Osteoblast (primary cell): ENCODE measurements at places on chromosomes 16 and 17. TPM values are rescaled to one million over a fixed set of nuclear protein-coding genes. Genes with fewer than 3 reads are reported as not detected.

KRTAP4-2 gene
- not detected in 2 replicates for total RNA-seq

DNA sequence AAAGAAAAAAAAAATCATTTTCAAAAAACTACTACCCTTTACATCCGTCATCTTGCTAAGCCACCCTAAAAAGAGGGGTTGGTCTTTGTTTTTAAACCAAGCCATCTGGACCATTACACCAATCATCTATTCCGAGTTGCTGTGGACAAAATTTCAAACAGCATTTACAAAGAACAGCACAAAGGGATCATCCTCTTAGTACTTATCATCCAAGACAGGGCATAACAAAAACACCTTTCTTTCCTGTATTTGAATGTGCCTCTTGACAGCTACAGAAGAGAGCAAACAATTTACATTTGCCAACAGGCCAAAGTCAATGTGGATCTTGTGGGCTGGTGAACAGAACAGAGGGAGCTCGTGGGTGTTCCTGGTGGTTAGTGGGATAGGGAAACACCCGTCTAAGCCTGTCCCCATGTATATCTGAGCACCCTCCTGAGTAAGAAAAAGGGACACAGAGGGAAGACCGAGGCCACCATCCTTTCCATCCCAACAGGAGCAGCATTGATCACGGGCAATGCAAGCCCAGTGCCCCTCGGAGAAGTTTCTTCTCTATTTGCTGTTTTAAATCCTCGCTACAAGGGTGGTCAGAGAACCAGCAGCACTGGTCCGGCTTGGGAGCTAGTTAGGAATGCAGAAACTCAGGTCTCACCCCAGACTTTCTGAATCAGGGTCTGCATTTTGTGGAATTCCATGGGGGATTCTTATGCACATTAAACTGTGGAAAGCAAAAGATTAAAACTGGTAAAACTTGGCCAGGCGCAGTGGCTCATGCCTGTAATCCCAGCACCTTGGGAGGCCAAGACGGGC lies 1.9 kb downstream of the SLC39A11 start:
- peaks cover 9% of the 10 kb centered on the region for H3K36me3 ChIP-seq
- H3K27ac ChIP-seq = no peak overlapping the region
- H3K4me1 ChIP-seq = peaks cover 11% of the 10 kb centered on the region
- DNase-seq = peak; percentile 55

CLEC18A gene
- total RNA-seq = 0.29 and 1.1 TPM in 2 replicates

DNA sequence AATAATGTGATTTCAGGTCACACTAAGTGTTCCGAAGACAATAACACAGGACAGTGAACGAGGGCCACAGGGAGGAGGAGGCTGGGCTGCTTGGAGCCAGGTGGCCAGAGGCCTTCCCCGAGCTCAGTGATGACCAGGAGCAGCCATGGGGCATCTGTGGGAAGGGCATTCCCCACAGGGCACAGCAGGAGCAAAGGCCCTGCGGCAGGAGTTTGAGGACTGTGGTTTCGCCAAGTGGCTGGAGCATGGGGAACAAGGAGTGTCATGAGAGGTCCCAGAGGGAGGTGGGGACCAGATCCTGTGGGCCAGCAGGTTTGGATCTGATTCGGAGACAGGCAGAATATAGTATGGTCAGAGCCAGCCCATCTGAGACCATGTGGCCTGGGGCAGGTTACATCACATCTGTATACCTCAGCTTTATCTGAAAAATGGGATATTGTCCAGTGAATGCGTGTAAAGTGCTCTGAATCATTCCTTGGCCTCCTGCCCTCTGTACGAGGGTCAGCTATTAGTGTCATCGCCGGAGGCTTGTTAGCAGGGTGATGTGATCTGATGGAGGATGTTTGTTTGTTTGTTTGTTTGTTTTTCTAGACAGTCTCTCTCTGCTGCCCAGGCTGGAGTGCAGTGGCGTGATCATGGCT lies 176.8 kb downstream of the KATNIP start:
- no peak for DNase-seq
- no peaks in the 10 kb centered on the region for H3K27me3 ChIP-seq
- no peak overlapping the region for H3K4me3 ChIP-seq
- H3K27ac ChIP-seq = no peak overlapping the region

- H3K4me3 ChIP-seq = no peak overlapping the region
- no peak for DNase-seq
- no peak overlapping the region for H3K27ac ChIP-seq
- no peaks in the 10 kb centered on the region for H3K27me3 ChIP-seq
- peaks cover 10% of the 10 kb centered on the region for H3K4me1 ChIP-seq
- H3K36me3 ChIP-seq = no peaks in the 10 kb centered on the region
Observed at GRCh38 chr17:82957961-82958561, 118.2 kb upstream of the ZNF750 start.

DNA sequence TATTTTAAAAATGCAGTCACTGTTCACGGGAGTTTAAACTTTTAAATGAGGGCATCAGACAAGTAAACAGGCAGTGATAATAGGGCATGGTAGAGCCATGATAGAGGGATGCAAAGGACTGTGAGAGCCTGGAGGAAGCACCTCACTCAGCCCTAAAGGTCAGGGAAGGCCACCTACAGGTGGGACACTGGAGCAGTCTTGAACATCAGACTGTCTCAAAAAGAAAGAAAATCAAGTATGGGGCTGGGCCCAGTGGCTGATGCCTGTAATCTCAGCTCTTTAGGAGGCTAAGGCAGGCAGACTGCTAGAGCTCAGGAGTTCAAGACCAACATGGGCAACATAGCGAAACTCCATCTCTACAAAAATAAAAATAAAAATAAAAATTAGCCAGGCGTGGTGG lies 31.0 kb upstream of the DHRS7B start:
- no peaks in the 10 kb centered on the region for H3K36me3 ChIP-seq
- H3K4me1 ChIP-seq = peaks cover 5% of the 10 kb centered on the region
- no peak overlapping the region for H3K4me3 ChIP-seq
- H3K27me3 ChIP-seq = no peaks in the 10 kb centered on the region
- no peak overlapping the region for H3K27ac ChIP-seq

GRCh38 chr17:57289613-57290012 lies 33.3 kb downstream of the MSI2 start:
- no peaks in the 10 kb centered on the region for H3K36me3 ChIP-seq
- H3K4me3 ChIP-seq = no peak overlapping the region
- no peak for DNase-seq
- H3K27ac ChIP-seq = no peak overlapping the region
- no peaks in the 10 kb centered on the region for H3K4me1 ChIP-seq

- peak; percentile 71 for DNase-seq
- no peaks in the 10 kb centered on the region for H3K27me3 ChIP-seq
- no peak overlapping the region for H3K4me3 ChIP-seq
Observed at GRCh38 chr17:1434150-1434549, 21.9 kb downstream of the CRK start.

IRX5 gene
- total RNA-seq = 16.5 and 19.5 TPM in 2 replicates

TMC6 gene
- under 0.01 TPM in 1 of 2 replicates, not detected in the other for total RNA-seq

DNA sequence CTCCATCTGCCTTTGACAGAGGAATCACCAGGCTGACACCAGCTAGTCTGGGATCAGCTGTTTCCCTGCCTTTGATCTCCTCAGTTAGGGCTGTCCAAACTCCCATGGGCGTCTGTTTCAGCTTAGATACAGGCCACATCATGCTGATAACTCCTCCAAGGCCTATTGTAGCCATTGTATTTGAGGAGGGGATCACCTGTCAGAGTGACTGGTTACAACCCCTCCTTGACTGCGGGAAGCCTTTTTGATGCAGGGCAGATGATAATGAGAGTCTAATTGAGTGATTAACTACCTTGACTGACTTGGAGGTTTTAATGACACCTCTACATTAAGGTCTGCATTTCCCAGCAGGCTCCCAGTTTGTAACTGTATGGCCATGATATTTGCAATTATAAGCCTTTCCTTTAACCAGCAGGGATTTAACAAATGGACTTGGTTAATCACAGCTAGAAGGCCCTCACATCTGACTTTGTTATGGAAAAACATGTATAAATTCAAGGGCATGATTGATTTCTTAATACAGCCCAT lies 863.5 kb downstream of the KCNJ2 start:
- no peaks in the 10 kb centered on the region for H3K27me3 ChIP-seq
- H3K4me1 ChIP-seq = no peaks in the 10 kb centered on the region
- no peaks in the 10 kb centered on the region for H3K36me3 ChIP-seq
- H3K27ac ChIP-seq = no peak overlapping the region
- no peak for DNase-seq
- no peak overlapping the region for H3K4me3 ChIP-seq

DNA sequence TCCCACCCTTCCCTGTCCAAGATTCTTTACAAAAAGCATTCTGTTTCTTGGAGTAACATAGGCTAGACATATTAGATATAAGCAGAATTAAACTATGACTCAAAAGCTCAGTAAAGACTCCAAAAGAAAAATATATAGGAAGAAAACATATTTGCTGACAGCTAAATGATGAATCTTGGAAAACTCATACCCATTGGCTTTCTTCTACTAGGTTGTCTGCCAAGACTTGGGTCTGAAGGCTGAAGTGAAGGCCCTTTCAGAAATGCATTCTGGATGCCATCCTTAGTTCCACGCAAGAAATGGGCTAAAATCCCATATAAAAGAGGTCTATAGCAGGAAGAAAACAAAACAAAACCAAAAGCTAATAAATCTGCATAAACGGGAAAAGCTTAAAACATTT lies 15.1 kb downstream of the CEP20 start:
- no peak for DNase-seq
- H3K4me1 ChIP-seq = peaks cover 2% of the 10 kb centered on the region
- H3K4me3 ChIP-seq = no peak overlapping the region
- H3K27ac ChIP-seq = peak overlapping the region; percentile 12
- H3K27me3 ChIP-seq = no peaks in the 10 kb centered on the region

GRCh38 chr17:82560252-82560642 lies 40.7 kb downstream of the FOXK2 start:
- no peak overlapping the region for H3K27ac ChIP-seq
- no peaks in the 10 kb centered on the region for H3K4me1 ChIP-seq
- no peaks in the 10 kb centered on the region for H3K27me3 ChIP-seq
- peaks cover 5% of the 10 kb centered on the region for H3K36me3 ChIP-seq
- DNase-seq = peak; percentile 52
- H3K4me3 ChIP-seq = no peak overlapping the region

- peaks cover 46% of the 10 kb centered on the region for H3K27me3 ChIP-seq
- peak overlapping the region; percentile 58 for H3K4me3 ChIP-seq
- no peak overlapping the region for H3K27ac ChIP-seq
- peak; percentile 94 for DNase-seq
- no peaks in the 10 kb centered on the region for H3K36me3 ChIP-seq
Observed at GRCh38 chr17:7440834-7441195, 1.5 kb downstream of the FGF11 start.

DNA sequence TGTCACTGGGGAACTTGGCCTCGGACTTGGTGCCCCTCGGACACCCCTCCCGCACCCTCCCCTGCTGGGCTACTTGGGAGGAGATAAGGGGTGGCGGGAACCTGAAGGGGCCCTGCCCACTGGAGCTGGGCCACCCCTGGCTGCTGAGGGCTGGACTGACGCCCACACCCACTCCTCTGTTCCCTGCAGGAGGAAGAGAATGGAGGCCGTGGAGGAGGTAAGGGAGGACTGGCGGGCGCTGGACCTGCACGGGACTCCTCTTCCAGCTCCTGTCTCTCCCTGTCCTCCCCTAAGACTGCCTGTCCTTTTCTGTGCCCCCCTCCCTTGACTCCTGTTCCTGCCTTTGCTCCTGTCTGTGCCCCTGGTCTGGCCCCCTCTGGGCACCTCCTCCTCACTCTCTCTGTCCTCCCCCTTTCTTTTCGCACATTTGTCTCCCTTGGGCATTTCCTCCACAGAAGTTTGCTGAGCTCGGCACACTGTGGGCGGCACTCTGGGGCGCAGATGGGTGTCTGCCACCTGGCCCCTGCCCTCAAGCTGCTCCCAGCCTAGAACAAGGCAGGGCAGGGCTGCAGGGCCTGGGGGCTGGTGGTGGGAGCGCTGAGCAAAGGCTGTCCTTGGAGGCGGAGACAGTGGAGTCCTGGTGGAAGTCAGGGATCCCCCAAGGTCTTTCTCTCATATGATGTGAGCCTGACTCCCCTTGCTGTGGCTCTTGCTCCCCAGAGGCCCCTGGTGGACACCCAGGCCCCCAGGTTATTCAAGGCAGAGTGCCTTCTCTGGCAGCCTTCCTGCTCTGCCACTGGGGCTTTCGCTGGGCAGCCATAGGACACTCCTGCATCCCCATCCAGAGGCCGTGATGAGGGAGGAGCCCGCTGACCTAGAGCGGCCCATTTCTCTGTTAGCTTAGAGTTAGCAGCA lies 32.7 kb downstream of the ARHGAP23 start:
- H3K4me3 ChIP-seq = no peak overlapping the region
- no peak overlapping the region for H3K27ac ChIP-seq
- DNase-seq = peak; percentile 66
- peaks cover 32% of the 10 kb centered on the region for H3K4me1 ChIP-seq

GRCh38 chr17:7563115-7563869 lies 1.6 kb downstream of the SENP3 start:
- peak overlapping the region; percentile 17 for H3K27ac ChIP-seq
- H3K4me3 ChIP-seq = peak overlapping the region; percentile 89
- peaks cover 24% of the 10 kb centered on the region for H3K4me1 ChIP-seq
- H3K27me3 ChIP-seq = no peaks in the 10 kb centered on the region

SEPTIN1 gene
- total RNA-seq = 0.29 TPM in 1 of 2 replicates, not detected in the other

DNA sequence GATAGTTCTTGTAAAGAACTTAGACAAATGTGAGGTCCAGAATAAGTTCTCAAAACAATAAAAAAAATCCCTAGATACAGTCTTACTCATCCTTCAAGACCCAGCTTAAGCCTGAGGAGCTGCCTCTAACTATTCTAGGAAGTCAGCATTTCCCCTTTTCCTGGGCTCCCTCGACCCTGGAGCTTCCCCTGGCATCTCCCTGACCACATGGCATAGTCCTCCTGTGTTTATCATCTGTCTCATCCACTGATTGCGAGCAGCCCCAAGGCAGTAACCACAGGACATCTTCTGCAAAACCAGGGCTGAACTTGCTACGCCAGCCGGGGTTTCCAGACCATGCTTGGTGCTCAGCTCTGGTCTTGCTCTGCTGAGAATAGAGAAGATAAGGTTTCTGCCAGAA lies 36.7 kb upstream of the NLRP1 start:
- peaks cover 36% of the 10 kb centered on the region for H3K27me3 ChIP-seq
- H3K27ac ChIP-seq = no peak overlapping the region
- H3K36me3 ChIP-seq = no peaks in the 10 kb centered on the region
- H3K4me1 ChIP-seq = no peaks in the 10 kb centered on the region
- no peak for DNase-seq
- no peak overlapping the region for H3K4me3 ChIP-seq

DNA sequence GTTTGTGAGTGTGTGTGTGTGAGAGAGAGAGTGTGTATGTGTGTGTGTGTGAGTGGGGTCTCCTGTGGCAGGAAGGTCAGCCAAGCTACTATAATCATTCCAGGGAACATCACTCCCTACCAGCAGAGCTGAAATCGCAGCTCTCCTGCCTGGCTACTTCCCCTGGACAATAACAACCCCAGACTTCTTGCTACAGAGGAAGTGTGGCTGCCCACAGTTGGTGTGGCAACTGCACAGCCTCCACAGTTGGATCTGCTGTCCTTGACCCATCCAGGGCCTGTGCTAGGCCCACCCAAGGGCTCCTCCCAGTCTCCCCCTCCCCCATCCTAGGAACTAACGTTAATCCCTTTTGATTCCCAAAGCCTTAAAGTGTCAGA lies 1.5 kb downstream of the SLC13A5 start:
- DNase-seq = no peak
- H3K27me3 ChIP-seq = peaks cover 44% of the 10 kb centered on the region
- no peaks in the 10 kb centered on the region for H3K4me1 ChIP-seq
- no peak overlapping the region for H3K4me3 ChIP-seq
- no peaks in the 10 kb centered on the region for H3K36me3 ChIP-seq

- peaks cover 40% of the 10 kb centered on the region for H3K4me1 ChIP-seq
- H3K4me3 ChIP-seq = no peak overlapping the region
- DNase-seq = no peak
- H3K36me3 ChIP-seq = no peaks in the 10 kb centered on the region
- H3K27me3 ChIP-seq = no peaks in the 10 kb centered on the region
Observed at GRCh38 chr16:80174416-80174815, 366.4 kb upstream of the DYNLRB2 start.
